Kidney capillary endothelial cell (primary cell): ENCODE measurements at places on chromosomes 12 and 14.

DNA sequence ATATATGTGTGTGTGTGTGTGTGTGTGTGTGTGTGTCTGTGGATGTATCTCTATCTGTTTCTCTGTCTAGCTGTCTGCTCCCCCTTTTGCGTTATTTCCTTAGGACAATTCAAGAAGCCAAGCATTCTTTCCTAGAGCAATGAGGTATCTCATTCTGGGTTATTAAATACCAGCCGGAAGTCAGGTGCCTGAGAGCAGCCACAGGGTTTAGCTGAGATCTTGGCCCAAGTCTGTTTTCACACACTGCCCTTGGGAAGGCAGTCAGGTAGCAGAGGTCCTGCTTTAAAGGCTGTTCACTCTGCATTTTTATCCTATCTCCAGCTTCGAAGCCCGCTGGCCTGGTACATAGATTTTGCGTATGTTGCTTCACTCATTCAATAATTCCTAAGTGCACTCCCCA lies 76.8 kb downstream of the TSPAN9 start:
- DNase-seq, result no peak

- DNase-seq, result no peak
Measured at GRCh38 chr12:1324910-1325309, 269.5 kb downstream of the FBXL14 start.

DNA sequence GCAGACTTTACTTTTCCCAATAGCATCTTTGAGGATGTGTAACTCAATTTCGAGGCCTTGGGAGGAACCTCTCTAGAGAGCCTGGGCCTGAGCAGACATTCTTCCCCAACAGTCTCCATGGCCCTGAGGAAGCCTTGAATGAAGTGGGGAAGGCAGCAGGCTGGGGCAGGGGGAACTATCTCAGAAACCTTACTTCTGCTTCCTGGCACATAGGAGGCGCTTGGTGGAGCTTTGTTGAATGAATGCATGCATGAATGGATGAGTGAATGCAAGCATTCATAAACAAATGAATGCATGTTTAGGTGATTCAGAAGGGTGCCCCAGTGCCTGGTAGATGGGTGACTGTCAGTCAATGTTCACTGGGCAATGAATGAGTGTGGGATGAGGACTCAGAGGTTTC lies 58.3 kb downstream of the GALNT16 start:
- no peak for DNase-seq

DNA sequence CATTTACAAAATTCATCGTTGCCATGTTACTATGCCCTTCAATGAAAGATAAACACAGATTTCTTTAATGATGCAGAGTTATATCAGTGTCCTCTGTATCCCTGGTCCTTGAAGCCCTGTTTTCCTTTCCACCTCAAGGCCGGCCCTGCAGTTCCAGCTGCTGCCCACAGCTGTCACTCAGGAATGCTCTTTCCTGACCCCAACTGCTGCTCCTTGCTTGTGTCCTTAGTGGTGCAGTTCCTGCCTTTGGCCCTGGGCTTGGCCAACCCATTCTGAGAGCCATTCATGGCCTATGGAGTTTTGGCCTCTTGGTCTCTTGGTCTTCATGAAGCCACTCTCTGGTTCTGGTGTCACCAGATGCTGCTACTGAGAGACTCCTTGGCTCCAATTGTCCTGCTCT lies 93.1 kb downstream of the GAS2L3 start:
- DNase-seq, result no peak

DNA sequence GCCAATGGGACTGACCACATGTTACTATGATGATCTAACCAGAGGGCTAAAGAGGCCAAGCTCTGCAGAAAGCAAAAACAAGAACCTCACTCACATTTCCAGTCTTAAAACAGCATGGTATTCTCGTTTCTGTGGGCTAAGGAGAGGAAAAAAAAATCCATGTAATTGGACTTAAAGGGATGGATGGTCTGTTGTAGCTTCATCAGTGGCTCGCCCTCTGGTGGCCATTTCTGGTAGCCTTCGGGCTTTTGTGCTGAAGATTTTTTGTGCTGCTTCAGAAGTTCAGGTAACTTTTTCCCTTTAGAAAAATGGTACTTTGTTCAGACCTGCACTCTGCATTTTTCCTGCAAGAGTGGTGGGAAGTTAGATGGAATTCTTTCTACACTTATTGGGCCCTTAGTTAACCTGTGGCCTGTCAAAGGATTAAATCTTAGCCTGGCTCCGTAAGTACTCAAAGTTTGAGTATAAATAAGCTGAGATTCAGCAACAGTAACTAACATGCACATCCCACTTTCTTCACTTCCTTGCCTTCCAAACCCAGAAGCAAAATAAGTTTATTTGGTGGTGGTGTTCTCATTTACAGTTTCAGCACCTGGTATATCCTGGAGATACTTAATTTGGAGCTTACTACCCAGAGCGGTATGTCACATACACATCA lies 22.3 kb downstream of the DCAF4 start:
- DNase-seq, result peak; percentile 58

- no peak for DNase-seq
Measured at GRCh38 chr12:127145929-127146789, 1120.8 kb upstream of the TMEM132C start.

DNA sequence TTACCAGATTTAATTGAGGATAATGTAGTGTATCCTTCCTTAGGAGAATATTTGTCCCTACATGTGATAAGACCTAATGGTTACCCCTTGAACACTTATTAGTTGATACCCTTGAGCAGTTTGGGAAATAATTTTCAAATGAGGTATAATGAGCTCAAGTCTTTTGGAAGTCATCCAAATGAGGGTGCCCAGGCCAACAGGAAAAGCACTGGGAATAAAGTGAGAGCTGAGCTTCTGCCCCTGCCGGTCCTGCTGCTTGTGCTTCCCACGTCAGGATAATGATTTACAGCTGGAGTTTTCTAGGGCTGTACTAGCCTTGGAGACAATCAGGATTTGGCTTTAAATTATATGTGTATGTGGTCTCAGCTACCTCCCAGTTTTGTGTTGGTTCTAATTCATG lies 178.8 kb upstream of the FRMD6 start:
- DNase-seq, result no peak

DNA sequence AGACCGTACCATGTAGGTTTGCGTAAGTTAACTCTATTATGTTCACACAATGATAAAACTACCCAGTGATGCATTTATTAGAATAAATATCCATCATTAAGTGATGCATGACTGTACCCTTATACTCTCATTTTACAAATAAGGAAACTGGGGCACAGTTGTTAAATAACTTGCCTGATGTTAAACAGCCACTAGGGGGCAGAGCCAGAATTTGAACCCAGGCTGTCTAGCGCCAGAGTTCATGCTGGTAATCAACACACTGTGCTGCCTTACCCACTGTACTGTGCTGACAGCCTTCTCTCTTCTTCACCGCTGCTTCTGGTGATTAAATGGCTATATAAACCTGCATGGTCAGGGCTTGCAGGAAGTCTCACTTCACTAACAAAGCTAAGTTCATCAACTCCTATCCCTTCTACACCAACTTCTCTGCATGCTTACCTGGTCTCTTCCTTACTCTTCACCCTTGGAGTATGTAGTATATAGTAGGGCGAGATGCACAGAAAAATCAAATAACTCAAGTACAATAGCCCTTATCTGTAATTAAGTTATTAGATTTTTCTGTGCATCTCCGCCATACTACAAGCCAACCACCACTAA lies 43.6 kb upstream of the APPL2 start:
- DNase-seq, result no peak

GRCh38 chr12:82880442-82880901 lies 193.8 kb downstream of the TMTC2 start:
- DNase-seq, result no peak

- DNase-seq, result no peak
Measured at GRCh38 chr14:50822501-50823042, 8.4 kb downstream of the NIN start.

DNA sequence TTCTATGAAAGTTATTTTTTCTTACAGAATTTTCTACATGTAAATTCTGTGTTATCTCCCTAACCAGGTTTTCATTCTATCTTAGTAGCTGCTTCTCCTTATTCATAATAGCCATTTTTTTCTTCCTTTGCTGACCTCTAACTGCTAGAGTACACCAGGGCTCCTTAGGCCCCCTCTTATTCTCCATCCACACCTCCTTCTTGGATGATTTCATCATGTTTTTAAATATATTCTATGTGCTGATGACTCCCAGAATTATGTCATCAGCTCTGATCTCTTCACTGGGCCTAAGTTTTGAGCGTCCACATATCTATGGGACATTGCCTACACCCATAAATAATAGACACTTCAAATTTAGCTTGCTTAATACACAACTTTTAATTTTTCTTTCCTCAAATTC lies 721.5 kb downstream of the SLC16A7 start:
- DNase-seq, result no peak

DNA sequence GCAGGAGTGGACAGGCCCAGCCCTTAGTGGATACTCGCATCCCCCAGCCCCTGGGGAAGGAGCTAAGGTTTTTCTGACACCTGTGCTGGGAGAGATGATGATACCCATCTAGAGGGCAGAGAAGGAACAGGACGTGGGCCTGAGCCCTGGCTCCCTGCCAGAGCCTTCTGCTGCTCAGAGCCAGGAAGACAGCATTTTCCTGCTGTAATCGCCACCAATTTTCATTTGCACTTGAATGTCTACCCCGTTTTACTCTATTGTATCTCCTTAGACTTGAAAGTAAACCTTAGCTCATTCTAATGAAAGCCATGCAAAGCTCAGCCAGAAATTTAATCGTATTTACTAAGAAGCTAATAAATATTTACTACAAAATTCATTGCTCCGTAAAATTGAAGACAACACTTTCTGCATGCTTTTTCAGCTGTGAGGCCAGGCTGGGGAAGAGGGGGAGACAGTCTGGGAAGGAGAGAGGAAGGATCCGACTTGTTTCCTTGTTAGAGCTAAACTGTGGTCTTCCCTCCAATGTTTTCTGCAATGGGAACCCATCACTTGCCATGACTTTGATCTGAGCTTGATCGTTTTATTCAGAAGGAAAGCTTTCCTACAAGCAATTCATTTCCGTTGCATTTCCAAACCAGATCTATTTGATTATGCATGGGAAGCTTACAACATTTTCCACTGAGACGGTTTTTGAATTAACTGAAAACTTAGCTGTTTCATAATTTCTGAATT lies 17.6 kb upstream of the TRAF3 start:
- peak; percentile 38 for DNase-seq

GRCh38 chr14:34098045-34098984 lies 147.4 kb upstream of the EGLN3 start:
- peak; percentile 47 for DNase-seq

DNA sequence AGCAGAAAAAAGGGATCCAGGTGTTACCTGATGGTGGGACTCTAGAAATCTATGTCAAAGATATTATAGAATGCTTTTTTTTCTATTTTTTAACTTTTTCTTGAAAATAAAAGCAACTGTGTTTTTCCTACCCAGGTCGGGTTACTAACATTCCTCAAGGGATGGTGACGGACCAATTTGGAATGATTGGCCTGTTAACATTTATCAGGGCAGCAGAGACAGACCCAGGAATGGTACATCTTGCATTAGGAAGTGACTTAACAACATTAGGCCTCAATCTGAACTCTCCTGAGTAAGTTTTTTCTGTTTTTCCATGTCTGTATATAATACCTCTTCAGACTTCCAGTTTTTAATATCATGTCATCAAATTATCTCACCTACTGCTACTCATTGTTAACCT lies 27.6 kb upstream of the KCNMB4 start:
- DNase-seq, result no peak

- DNase-seq, result no peak
Measured at GRCh38 chr14:90722590-90722989, 93.6 kb downstream of the TTC7B start.

- DNase-seq, result no peak
Measured at GRCh38 chr14:74685921-74686678, 26.8 kb downstream of the AREL1 start.
